Pancreas (tissue), 10 donors: ENCODE measurements at places on chromosomes 6 and 20.
A peak's percentile ranks its signal among the peaks of the same experiment; 100 is the strongest.

DNA sequence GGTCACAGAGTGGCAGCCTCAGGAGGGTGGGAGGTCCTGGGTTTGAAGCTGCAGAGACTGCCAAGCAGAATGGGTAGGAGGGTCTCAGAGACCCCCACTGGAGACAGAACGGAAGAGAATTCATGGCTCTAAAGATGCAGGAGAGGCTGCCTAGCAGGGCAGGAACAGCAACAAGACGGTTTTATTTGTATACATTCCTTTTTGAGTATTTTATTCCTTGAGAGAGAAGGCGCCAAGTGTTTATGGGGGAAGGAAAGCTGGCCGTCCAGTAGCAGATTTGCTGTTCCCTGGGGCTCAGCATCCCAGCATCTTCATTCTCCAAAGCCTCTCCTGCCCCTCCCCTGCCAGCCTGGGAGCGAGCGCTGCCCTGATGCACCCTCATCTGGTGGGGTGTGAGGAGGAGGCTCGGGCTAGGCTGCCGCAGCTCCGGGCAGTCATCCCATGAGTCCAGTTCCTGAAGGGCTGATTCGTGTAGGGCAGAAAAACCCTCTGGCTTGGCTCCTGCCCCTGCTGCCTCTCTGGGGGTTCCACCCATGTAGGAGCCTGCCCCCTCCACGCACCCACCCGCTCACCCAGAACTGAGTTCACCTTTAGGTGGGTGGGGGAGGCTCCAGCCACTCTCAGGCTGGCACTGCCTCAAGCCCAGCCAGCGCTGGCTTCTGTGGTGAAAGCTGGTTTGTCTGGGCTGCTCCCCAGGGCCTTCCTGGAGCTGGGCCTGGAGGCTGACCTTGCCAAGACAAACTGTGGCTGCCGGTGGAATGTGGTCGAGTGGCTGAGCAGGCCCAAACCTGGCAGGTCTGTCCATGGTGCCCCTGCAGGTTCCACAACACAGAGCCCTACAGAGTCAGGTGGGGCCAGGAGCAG lies 32.4 kb downstream of the CPXM1 start:
- peak overlapping the region; percentile 68 for H3K27ac ChIP-seq
- no peak overlapping the region for H3K4me3 ChIP-seq
- no peaks in the 10 kb centered on the region for H3K36me3 ChIP-seq
- DNase-seq: peak; percentile 87
- H3K27me3 ChIP-seq: no peaks in the 10 kb centered on the region
- H3K4me1 ChIP-seq: peaks cover 6% of the 10 kb centered on the region

- H3K27me3 ChIP-seq: no peaks in the 10 kb centered on the region
- no peak overlapping the region for H3K27ac ChIP-seq
- no peaks in the 10 kb centered on the region for H3K4me1 ChIP-seq
- no peak for DNase-seq
- H3K4me3 ChIP-seq: no peak overlapping the region
- H3K36me3 ChIP-seq: no peaks in the 10 kb centered on the region
Measured at GRCh38 chr6:17466707-17467106, 73.3 kb downstream of the CAP2 start.

- no peaks in the 10 kb centered on the region for H3K27me3 ChIP-seq
- H3K27ac ChIP-seq: no peak overlapping the region
- DNase-seq: no peak
Measured at GRCh38 chr6:137708481-137708880, 158.6 kb upstream of the TNFAIP3 start.

- no peak for DNase-seq
- H3K4me3 ChIP-seq: no peak overlapping the region
- H3K27ac ChIP-seq: no peak overlapping the region
- no peaks in the 10 kb centered on the region for H3K27me3 ChIP-seq
Measured at GRCh38 chr6:163085861-163086623, 328.5 kb upstream of the QKI start.

- DNase-seq: no peak
- H3K27ac ChIP-seq: no peak overlapping the region
- no peak overlapping the region for H3K4me3 ChIP-seq
Measured at GRCh38 chr6:76004202-76004601, 68.3 kb downstream of the IMPG1 start.

DNA sequence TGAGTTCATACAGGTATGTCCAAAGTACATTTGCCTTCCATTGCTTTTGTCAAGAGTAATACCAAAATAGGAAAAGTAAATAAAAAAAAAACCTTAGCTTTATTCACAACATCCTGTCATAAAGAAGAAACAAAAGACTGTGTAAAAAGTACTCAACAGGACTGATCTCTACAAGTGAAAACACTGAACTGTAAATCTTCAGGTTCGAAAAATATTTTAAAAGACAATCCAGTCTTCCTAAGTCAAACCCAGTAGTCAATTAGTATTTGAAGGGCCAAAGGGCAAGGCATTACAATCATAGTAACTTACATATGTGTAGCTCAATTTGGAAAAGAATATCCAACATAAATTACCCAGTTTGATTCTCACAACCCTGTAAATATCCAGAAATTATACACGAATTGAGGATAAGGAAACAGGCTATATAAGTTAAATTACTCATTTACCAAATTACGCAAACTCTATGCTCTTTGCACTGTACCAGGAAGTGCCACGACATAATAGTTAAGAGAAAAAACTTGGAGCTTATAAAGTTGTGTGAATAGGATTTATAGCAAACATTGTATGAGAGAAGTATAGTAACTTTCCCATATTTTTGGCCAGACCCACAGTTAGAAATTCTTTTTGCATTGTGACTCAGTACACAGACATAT lies 21.2 kb downstream of the PTPRK start:
- no peak for DNase-seq
- peaks cover 27% of the 10 kb centered on the region for H3K4me1 ChIP-seq
- H3K4me3 ChIP-seq: no peak overlapping the region
- no peak overlapping the region for H3K27ac ChIP-seq
- H3K27me3 ChIP-seq: no peaks in the 10 kb centered on the region
